ENCODE measurements at places on chromosomes 5 and 9.

DNA sequence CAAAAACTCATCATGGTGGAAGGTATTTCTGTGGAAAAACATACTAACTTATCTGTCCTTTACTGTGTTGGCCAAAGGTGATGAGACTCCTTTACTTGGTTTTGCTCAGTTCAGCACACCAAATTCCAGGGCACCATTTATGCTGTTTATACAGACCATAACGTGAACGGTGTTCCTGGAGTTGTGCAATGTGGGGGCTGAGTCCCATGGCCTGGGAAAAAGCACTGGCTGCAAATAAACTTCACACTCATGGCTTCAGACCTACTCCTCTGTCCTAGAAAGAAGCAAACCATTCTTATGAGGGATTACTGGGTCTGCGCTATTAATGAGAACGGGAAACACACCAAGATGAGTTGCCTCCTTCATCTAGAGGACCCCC, 10.4 kb downstream of the FREM1 start:
- DNase-seq: no peak

- no peak for DNase-seq
Observed at GRCh38 chr9:127896395-127897192, 2.8 kb downstream of the ST6GALNAC6 start.

- no peak for DNase-seq
Observed at GRCh38 chr5:60066502-60066901, 173.0 kb upstream of the PDE4D start.

GRCh38 chr9:20632705-20633104, 10.4 kb upstream of the MLLT3 start:
- no peak for DNase-seq

- no peak for DNase-seq
Observed at GRCh38 chr5:174423558-174423957, 300.8 kb upstream of the MSX2 start.

GRCh38 chr5:77642738-77643653, 4.5 kb upstream of the OTP start:
- no peak for DNase-seq

GRCh38 chr5:137954131-137954879, 65.0 kb downstream of the PKD2L2 start:
- DNase-seq: no peak

DNA sequence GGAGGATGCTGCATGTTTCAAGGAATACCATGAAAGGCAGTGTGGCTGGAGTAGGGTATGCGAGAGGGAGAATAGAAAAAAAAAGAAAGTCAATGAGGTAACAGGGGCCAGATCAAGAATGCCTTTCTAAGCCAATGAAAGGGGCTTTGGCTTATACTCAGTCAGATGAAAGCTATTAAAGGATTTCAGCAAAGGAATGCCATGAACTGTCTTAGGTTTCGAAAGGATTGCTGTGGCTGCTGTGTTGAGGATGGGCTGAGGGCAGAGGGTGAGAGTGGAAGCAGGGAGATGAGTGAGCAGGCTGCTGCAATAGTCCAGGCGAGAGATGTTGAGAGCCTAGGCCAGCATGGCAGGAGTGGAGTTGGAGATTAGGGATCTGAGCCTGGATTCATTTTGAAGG, 135.4 kb upstream of the CKMT2 start:
- DNase-seq: no peak

GRCh38 chr5:159752622-159753275, 163.5 kb upstream of the ADRA1B start:
- DNase-seq: no peak

DNA sequence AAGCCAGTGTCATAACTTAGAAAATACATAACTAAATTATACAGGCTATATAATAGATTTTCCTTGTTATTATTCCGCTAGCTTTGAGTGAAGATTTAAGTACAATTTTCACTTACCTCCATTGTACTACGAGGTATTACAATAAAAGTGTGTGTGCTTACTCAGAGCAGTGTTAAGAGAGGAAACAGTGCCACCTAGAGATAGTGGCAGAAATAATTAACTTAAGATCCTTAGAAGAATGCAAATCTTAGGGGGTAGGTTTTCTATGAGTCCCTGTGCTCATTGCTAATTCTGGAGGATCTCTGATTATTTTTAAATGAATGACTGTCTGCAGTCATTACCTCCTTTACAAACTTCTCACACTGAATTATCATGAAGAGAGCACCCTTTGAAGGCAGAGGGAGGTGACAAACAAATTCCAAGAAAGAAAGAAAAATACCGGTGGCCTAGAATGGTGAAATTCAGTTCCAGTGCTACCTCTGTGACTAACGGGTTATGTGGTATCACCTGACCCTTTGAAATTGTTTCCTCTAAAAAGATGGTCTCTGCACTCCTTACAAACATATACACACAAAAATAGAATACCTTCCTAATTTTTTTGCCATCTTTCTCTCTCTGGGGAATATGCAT, 379.8 kb downstream of the TRIM36 start:
- DNase-seq: no peak

DNA sequence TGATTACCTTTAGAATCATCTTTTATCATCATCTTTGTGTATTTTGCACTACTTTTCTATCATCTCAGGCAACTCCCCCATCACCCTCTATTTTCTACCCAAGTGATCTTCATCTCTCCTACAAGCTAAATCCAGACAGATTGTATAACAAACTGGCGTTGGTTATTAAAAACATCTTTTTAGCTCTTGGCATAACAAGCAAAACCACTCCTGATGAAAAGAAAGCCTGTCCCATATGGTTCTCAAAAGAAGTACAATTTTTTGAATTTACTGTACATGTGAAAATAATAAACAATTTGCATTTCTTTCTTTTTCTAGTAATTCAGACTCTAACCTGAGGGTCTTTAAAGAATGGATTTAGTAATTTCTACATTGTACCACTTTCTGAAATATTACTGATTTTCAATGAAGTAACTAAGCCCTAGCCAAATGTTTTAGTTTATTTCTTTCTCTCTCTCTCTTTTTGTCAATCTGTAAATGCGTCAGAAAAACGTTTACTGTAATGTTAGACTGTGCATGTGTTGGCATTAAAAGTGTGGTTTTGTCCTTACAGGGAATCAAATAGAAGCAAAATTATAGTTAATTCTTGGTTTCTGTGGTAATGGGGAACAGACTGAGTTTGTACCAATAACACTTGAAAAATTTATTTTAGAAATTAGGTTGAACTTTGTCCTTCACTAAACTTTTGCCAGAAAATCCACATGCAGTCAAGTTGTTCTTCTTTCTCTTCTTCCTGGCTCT, 52.5 kb upstream of the RPS23 start:
- DNase-seq: no peak

DNA sequence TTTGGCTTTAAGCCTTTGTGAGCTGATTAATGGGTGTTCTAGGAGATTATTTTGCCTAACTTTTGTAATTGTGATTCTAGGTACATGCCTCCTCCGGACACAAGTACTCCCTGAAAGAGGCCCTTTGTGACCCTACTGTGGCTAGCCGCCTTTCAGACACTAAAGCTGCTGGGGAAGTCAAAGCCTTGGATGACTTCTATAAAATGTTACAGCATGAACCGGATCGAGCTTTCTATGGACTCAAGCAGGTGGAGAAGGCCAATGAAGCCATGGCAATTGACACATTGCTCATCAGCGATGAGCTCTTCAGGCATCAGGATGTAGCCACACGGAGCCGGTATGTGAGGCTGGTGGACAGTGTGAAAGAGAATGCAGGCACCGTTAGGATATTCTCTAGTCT, 13.6 kb downstream of the ITGA1 start:
- no peak for DNase-seq

- DNase-seq: no peak
Observed at GRCh38 chr5:3122985-3123762, 371.7 kb upstream of the IRX2 start.

DNA sequence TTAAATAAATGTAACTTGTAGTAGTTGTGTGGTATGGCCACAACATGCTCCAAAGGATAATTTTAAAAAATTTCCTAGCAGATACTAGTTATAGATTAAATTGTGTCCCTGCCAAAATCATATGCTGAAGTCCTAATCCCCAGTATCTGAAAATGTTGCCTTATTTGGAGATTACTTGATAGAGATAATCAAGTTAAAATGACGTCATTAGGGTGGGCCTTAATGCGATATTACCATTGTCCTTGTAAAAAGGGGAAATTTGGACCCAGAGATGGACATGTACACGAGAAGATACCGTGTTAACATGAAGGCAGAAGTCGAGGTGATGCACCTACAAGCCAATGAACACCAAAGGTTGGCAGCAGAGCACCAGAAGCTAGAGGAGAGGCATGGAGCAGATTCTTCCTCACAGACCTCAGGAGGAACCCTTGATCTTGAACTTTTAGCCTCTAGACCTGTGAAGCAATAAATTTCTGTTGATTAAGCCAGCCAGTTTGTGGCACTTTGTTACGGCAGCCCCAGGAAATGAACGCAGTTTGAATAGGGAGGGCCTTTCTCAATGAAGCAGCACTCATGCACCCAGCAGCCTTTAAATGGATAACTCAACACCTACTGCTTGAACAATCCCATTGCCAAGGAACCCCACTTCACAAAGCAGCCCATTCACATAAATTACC, 148.9 kb downstream of the ARHGAP26 start:
- no peak for DNase-seq

DNA sequence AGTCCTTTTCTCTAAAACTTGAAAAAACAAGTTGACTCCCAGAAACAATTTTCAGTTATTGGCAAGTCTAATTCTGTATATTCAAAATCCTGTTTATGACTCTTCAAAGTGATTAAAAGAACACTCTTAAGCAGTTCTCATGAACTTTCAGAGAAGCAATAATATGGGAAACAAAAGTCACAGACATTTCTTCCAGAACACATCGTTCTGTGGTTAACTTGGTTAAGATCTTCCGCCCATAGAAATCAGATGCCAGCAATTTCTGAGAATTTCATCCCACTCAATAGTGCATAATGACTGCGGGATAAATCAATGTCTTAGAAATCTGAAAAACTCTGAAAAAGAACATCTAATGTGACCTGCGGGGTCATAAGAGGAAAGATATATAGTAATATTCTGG, 300.5 kb downstream of the COX7C start:
- DNase-seq: no peak
